Left cardiac atrium (tissue), 4 donors: ENCODE measurements at places on chromosomes 4 and X. TPM values are rescaled to one million over a fixed set of nuclear protein-coding genes. Genes with fewer than 3 reads are reported as not detected.

GRCh38 chr4:141140391-141141200, 7.3 kb upstream of the RNF150 start:
- DNase-seq, result no peak

Gene CHRDL1
- 15.7 TPM for total RNA-seq

GRCh38 chr4:38946919-38947318, 79.3 kb downstream of the FAM114A1 start:
- no peak for DNase-seq

GRCh38 chrX:85620466-85620865, 241.0 kb upstream of the POF1B start:
- no peak for DNase-seq
